Activated CD4-positive, CD25-positive, alpha-beta regulatory T cell treated with anti-CD3 and anti-CD28 coated beads, Interleukin-2, amount 50 U/mL, for 72 hours (primary cell): ENCODE measurements at places on chromosomes 7 and 10.
A peak's percentile ranks its signal among the peaks of the same experiment; 100 is the strongest.

DNA sequence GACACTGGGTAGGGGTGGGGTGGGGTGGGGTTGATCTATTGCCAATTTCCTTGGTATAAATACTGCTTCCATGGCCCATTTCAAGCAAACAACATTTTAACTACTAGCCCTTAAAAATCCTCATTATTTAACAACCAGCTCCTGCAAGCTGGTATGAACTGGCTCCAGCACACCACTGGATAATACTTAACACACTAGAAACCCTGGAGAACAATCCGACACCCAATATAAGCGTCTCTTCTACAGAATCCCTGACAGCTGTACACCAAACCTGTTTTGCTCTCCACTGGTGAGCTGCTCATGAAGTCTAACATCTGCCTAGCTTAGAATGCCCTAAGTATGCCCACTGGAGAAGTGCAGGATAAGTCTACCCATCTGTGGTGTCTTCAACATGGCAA lies 116.8 kb downstream of the HIPK2 start:
- DNase-seq, result no peak

DNA sequence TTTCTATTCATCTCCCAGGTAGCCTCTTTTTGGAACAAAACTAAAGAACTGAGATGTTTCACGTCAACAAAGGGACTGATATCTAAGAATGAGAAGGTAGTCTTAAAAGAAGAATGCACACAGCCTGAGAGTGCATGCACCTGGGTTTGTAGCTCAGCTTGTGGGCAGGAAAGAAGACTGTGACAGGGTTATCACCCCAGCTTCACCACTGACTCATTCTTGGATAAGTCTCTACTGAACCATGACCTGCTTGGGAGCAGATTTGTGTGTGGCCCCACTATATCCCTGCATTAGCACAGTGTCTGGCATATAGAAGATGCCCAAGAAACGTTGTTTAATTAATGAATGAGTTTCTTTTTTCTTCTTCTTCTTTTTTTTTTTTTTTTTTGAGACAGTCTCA lies 187.5 kb downstream of the GPAM start:
- DNase-seq, result no peak

- peak; percentile 75 for DNase-seq
Observed at GRCh38 chr10:119206603-119207365, 587 bp upstream of the GRK5 start.

DNA sequence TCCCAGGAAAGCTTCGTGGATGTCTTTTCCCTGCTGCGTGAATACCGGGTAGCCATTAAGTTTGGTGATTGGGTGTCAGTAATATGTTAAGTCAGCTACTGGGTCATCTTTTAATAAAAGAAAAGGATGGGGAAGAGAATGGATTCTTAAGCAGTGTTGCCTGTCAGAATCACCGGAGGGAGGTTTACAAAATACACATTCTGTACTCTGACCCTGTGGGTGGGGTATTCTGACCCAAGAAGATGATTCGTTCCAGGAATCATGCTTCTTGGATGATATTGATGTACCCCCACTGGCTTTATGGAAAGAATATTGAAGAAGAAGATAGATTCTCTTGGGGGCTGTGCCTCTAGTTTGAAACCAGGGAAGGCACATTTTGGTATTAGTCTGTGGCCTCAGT lies 18.3 kb downstream of the SGPL1 start:
- no peak for DNase-seq

DNA sequence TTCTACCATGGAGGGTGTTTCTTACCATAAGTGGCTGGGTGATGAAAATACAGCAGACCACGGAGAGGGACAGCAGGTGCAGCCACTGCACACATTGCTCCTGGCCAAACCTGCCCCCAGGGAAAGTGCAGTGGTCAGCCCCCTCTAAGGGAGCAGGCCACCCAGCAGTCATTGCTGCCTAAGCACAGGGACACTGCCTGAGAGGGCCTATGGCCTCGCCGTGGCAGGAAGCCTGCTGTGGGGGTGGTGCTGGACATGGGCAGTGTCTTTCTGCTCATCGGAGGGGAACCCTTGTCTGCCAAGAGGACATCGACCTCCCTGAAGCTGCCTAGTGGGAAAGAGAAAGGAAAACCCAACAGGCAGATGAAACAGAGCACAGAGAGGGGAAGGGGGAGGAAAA lies 118.3 kb downstream of the PKD1L1 start:
- DNase-seq, result no peak

- DNase-seq, result no peak
Observed at GRCh38 chr7:143497008-143497795, 19.5 kb downstream of the TAS2R41 start.

- DNase-seq, result no peak
Observed at GRCh38 chr7:132866144-132866531, 215.8 kb downstream of the CHCHD3 start.

DNA sequence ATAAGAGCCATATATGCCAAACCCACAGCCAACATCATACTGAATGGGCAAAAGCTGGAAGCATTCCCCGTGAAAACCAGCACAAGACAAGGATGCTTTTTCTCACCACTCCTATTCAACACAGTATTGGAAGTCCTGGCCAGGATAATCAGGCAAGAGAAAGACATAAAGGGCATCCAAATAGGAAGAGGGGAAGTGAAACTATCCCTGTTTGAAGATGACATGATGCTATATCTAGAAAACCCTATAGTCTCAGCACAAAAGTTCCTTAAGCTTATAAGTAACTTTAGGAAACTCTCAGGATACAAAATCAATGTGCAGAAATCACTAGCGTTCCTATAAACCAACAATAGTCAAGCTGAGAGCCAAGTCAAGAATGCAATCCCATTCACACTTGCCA lies 23.8 kb upstream of the STARD3NL start:
- no peak for DNase-seq

DNA sequence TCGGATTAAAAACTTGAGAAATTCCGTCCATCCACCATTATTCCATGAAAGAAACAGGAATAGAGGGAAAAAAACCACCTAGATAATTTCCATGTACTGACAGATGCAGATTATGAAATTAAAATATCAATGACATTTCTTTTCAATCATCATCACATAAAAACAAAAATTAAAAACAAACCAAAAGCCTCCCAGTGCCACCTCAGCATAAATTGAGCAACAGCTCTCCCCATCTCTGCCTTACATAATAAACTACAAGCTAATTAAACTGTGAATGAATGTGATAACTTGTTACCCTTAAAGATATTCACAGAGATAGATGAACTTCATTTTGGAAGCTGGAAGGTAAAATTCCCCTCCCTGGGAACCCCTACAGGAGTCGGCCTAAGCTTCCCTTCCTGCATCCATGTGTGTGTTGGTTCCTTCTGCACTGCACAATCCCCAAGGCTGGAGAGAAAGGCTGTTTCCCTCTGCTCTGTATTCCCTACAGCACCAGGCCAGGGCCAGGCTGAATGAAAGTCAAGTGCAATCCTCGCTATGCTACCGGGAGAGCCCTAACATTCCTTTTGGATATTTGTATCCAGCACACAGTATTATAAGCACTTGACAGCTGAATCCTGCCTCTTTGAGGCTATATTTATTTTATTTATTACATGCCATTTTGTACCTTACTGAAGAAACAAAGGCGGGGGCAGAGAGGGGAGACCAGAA lies 8.1 kb downstream of the CCDC6 start:
- no peak for DNase-seq

DNA sequence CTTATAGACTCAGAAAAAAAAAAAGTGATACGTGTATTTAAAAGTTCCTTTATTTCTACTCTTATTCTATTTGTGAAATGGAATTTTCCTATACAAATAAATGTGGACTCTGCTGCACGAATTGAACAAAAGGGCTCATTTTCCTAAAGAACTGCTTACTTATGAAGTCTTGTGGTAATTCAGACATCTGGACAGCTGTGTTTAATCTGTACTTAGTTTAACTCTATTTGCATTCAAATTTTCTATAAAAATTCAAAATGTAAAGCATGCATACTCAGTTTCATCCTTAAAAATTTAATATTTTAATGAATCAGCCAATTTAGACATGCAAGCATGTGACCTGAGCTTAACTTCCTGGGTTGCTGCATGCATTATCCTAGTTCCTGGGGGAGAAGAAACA lies 118.0 kb upstream of the PCLO start:
- DNase-seq, result no peak

DNA sequence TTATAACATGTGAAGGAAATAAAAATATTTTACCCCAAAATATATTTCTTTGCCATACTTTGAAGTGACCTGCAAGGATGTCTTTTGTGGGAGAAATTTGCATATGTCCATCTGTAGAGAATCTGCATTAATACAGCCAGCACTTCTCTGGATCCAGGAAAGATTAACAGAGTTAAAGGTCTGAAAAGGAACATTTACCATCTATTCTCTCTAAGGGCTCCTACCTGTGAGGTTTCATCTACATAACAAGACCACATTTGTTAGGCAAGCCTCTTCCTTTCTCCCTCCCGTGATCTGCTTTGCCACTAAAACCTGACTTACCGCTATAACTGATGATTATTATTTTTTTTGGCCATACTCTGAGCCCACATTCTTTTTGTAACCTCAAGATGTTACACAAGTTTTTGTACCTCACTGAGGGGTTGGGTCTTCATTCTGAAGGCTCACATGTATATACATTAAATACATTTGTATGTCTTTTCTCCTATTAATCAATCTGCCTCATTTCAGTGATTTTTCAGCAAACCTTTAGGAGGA lies 129.4 kb downstream of the AKR1D1 start:
- no peak for DNase-seq

DNA sequence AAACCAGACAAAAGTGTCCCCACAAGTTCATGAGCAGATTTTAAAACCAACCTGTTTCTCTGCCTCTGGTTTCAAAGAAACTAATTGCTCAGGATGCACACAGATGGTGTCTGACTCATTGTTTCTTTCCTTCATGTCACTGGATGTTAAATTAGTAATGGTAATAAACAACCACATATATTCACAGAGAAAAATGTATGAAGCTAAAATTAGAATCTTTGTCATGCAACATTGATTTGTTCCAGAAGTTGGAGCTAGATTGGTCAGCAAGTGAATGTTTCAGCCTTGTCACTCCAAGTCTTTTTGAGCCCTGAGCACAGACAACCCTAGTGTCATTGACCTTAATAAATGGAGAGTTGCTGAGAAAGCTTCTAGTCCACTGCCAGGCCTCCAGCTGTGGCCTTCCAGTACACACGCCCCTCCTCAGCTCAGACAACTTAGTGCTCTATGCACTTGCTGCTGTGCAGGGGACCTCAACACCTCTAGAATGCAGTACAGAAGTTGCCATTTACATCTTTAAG lies 175.9 kb downstream of the CCDC71L start:
- DNase-seq, result no peak

- DNase-seq, result no peak
Observed at GRCh38 chr10:113820507-113820906, 33.4 kb downstream of the DCLRE1A start.

- DNase-seq, result no peak
Observed at GRCh38 chr7:16071246-16071857, 350.0 kb downstream of the CRPPA start.

GRCh38 chr10:5902511-5903274 lies 12.7 kb downstream of the FBH1 start:
- DNase-seq, result no peak

- no peak for DNase-seq
Observed at GRCh38 chr7:103857435-103857834, 132.0 kb downstream of the RELN start.

DNA sequence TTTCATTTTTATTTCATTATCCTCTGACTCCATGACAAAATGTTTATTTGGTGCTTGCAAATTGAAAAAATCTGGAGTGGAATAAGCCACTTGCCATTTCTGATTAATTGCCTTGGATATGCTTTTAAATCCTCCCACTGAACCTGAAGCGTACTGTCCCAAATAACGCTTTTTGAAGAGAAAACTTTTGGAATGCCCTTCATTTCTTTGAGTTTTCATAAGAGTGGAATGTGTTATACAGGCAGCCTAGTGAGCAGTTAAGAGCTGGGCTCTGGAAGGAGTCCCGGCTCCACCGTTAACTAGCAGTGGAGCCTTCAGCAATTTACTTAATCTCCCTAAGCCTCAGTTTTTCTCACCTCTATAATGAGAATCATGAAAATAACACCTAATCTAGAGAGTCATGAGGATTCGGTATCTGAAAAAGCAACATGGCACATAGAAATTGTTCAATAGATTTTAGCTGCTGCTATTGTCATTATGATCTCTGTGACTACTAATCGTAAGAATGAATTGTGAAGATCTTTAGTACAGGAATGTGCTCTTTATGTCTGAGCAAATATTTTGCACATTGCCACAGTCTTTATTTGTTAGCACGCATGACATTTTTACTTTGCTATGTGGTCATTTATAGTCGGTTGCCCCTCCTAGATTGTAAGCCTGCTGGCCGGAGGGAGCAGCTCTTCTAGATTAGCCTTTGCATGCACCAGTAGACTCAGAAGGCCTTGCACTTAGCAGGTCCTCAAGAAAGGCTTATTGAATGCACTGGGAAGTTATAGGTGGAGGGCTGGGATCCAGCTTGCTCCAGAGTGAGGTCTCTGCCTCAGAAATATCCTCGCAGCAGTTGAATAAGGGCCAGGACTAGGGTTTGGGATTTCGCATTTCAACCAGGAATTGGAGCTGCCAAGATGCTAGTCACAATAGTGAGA lies 59.4 kb downstream of the PLCE1 start:
- DNase-seq, result no peak

DNA sequence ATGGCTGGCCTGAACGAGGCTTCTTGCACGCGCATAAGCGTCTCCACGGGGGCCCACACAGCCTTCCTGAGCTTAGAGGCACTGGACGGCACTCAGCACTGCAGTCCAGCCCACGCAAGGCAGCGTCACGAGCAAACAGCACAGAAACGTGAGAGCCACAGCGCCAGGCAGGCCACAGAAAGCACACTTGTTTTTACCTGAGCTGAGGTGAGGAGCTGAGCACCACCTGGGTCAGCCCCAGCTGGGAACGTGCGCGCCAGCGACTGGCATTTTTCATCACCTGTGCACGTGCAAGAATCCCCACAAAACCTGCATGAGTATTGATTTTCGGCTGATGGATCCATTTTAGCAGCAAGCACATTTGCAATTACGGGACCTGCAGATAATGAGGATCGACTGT lies 26.7 kb downstream of the IQCE start:
- DNase-seq, result no peak

DNA sequence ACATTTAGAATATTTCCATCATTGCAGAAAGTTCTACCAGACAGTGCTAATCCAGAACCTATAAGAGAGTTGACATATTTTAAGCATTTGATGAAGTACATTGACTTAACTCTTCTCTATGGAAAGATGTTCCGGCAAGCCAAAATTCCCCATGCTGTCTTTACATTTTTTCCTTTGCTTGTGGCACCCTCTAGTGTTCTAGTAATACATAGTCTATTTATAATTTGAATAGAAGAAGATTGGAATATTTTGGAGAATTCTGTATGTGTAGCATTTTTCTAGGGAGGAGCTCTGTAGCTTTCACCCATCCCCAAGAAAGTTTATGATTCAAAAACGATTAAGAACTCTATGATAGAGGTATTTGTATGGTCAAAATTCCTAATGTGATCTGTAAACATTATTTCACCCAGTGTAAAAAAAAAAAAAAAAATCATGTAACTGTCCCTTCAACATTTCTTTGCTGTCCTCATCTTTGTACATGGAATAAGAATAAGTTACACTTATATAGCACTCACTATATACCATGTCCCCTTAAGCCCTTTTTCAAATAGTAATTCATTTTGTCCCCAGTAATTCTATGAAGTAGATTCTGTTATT lies 33.2 kb downstream of the NRF1 start:
- DNase-seq, result no peak

- no peak for DNase-seq
Observed at GRCh38 chr10:76563286-76563685, 1074.3 kb downstream of the KCNMA1 start.

GRCh38 chr10:43827853-43828252 lies 179.2 kb upstream of the ZNF32 start:
- DNase-seq, result no peak
